Activated naive CD8-positive, alpha-beta T cell treated with anti-CD3 and anti-CD28 coated beads for 36 hours (primary cell): ENCODE measurements at places on chromosomes 16 and 17. TPM values are rescaled to one million over a fixed set of nuclear protein-coding genes. Genes with fewer than 3 reads are reported as not detected.

DNA sequence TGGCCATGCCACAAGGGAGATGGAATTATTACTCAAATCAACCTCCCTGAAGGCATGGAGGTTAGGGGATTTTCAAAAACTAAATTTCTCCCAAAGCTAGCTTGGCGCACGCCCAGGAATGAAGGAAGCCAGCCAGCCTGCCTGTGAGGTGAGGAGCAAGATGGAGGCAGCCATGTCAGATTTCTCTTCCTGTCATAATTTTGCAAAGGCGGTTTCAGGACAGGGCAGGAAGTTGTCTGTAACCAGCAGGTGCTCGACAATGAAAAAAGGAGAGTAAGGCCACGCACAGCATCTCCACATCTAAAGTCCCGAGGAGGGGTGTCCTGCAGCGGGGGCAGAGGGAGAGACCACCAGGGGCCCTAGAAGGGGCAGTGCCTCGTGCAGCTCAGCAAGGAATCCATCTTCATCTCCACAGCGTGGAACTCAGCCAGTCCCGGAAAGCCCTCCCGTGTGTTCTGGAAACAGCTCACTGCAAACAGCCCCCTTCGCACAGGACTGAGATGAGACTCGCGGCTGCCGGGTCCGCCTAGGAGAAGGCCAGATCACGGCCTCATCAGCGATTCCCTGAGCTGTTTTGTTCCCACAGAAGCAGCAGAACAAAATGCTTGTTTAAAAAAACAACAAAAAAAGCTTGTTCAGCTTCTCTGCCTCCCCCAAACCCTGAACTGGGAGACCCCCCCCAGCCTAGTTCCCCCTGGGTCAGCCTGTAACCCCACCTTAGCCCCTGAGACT, 47.8 kb downstream of the SLC7A5 start:
- no peak for DNase-seq

Gene TOX3
- total RNA-seq: not detected

Gene TP53TG3B
- total RNA-seq: not detected

DNA sequence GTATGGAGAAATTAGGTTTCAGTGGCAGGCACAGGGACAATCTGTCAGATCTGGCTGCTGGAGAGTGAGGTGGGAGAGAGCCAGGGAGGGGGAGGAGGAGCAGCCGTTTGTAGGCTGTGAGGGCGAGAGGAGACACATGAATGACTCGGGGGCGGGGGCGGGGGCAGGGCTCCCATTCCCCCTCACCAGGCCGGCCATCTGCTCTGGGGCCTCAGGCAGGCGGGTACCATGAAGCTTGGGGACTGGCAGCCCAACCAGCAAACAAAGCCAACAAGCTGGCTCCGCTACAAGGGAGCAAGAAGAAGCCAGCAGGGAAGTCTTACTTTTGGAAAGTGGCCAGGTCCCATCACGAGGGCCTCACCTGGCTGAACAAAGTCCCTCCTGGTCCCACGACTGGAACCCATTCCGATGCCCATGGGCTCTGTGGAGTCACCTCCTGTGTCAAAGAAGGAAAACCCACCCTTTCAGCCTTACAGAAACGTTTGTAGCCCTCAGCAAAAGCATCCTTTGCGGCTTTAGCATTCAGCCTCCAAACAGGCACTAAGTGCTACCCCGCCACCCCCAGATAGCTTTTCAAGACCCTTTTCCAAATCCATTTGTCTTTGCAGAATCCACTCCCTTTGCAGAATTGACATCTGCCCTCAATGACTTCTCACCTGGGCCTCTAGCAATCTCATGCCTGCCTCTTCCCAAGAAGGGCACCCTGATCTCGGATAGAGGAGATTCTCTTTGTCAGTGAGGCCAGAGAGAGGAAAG, 9.2 kb upstream of the SSTR2 start:
- DNase-seq: no peak

DNA sequence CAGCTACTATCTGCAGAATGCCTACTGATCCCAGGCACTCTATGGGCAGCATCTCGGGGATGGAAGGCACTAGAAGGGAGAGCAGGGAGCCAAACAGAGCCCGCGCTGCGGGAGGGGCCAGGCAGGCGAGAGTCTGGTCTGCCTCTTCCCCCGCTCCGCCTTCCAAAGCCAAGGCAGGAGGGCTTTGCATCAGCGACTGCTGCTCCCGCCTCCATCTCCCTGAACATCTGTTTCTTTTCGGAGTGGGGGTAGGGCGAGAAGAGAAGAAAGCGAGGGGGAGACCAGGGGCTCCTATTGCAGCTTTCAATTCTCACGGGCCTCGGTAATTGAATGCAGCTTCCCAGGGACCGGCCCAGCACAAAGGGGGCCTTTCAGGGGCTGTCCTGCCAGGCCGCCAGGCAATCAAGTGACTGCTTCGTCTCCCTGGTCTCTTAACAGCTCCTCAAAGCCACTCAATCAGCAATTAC, 31.4 kb upstream of the CDC42EP4 start:
- DNase-seq: no peak

- no peak for DNase-seq
Measured at GRCh38 chr16:67665598-67665997, 952 bp downstream of the ENKD1 start.

DNA sequence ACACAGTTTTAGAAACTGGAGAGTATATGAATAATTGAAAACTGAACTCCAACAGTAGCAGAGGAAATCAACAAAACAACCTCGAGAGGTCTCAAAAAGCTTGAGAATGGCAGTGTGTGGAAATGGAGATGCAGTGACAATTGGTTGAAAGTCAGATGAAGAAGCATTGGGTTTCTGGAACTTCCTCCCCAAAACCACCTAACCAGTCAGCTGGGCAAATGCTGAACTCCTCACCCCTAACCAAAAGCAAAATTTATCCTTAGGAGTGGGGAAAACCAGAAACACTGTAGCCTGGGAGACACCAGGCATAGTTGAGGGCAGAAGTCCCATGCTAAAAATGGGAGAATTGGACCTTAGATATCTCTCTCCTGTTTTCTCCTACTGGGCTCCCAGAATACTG, 109.9 kb downstream of the TANC2 start:
- no peak for DNase-seq

- no peak for DNase-seq
Measured at GRCh38 chr17:5758651-5759050, 174.3 kb upstream of the NLRP1 start.

DNA sequence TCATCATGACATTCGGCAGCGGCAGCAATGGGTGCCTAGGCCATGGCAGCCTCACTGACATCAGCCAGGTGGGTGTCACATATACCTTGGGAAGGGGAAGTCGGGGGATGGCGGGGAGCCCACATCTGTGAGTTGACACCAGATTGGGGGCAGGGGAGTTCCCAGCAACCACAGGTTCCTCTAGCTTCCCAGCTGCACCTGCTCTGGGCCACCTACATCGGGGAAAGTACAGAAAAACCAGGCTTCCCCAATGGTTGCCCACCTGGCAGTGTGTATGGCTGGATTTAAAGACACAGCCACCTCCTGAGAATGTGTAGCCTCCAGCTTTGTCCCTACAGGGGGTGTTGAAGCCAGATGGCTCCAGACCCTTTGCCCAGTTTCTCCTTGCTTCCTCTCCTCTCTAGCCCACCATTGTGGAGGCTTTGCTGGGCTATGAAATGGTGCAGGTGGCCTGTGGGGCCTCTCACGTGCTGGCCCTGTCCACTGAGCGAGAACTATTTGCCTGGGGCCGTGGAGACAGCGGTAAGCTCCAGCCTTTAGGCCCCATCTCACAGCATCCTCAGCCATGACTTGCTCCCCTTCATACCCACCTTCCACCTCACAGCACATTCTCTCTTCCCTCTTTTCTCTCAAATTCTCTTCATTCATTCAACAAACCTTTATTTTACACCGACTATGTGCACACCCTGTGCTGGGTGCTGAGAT, 5.0 kb upstream of the TRAF4 start:
- peak; percentile 77 for DNase-seq

Gene MT1H
- 3.3 TPM for total RNA-seq

- DNase-seq: no peak
Measured at GRCh38 chr17:1153795-1154546, 25.8 kb downstream of the ABR start.

Gene HOXB5
- total RNA-seq: not detected

GRCh38 chr16:73205153-73205886, 157.4 kb upstream of the ZFHX3 start:
- no peak for DNase-seq

DNA sequence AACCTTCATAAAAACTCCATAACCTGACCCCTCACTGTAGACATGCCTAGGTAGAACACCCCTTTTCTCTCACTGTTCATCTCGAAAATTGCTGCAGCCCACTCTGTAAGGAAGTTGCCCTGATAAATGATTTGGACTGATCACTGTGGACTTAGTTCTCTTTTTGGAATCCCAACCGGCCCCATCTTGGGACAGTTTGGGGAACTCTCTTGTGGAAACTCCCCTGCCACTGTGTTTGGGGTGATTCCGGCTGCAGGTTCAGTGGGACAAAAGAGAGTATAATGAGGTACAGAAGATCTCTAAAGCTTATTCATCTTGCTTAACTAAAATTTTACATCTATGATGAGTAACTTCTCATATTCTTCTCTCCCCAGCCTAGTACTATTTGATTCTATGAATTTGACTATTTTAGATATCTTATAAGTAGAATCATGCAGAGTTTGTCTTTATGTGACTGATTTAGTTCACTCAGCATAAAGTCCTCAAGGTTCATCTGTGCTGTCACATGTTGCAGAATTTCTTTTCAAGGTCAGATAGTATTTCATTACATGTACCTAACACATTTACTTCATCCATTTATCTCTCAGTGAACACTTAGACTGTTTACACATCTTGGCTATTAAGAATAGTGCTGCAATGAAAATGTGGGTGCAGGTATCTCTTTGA, 84.9 kb downstream of the ABCA8 start:
- no peak for DNase-seq

DNA sequence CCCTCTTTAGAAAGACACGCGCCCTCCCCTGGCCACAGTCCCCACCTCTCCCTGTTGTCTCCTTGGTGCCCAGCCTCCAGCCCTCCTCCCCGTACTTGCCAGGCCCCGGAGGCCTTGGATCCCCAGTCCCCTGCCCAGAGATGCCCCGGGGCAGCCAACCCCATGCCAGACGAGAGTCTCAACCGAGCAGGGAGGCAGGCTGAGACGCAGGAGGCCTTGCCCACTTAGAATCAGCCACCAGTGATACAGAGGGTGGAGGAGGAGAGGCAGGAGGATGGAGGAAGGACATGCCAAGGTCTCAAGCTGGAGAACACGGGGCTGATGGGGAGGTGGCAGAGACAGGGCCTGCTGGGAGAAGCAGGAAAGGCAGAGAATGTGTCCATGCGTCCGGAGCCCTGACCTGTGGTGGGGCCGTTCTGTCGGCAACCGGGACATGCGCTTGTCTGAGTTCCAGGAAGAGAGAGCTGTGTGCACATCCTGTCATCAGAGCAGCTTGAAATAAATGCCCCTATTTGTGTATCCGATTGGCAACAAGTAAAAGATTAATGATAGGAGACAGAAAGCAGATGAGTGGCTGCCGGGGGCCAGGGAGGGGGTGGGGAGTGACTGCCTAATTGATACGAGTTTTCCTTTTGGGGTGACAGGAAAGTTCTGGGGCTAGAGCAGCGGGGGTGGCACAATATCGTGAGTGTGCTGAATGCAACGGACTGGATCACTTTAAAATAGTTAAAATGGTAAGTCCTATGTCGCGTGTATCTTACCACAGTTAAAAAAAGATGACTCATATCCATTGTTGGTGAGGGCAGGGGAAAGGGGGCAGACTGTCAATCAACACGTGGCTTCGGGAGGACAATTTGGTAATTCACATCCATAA, 44.7 kb upstream of the MEAK7 start:
- peak; percentile 62 for DNase-seq

Gene EPX
- total RNA-seq: not detected

DNA sequence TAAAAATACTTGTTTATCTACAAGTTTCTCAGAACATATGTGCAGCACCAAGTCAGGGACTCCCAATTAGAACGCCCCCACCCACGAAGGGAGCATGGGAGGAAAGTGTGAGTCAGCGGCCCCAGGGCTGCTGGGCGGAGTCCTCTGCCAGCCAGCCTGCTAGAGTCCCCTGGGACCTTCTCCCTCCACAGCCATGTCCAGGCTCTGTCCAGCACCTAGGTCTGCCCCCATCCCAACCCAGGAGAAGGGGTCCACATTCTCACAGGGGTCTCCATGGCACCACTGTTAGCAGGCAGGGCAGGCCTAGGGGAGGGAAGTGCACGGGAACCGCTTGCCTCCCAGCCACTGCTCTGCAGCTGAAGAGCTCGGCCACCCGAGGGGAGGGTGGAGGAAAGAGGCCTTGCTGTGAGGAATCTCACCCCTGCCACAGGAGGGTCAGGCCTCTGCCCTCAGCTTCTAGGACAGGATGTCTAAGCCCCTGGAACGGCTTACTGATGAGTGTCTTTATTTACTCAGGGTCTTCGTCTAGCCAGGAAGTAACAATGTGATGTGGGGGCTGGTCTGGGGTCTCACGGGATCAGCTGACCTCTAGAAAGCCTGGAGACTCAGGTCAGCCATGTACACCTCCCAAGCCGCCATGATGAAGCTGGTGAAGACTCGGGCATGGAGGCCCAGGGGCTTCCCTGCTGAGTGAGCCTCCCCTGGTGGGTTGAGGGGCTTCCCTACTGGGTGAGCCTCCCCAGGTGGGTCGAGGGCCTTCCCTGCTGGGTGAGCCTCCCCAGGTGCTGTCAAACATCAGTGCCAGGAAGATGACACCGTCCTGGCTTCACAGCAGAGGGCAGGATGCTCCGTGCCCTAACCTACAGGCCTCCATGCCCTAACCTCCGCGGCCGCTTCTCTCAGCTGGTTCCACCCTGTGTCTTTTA, 190.3 kb downstream of the RBFOX3 start:
- DNase-seq: peak; percentile 58

- DNase-seq: no peak
Measured at GRCh38 chr17:71548540-71549190, 572.2 kb upstream of the SOX9 start.
